SK-N-SH treated with all-trans-retinoic acid at 6 μM for 48 hours (cell line): ENCODE measurements at places on chromosomes 7 and 10.

DNA sequence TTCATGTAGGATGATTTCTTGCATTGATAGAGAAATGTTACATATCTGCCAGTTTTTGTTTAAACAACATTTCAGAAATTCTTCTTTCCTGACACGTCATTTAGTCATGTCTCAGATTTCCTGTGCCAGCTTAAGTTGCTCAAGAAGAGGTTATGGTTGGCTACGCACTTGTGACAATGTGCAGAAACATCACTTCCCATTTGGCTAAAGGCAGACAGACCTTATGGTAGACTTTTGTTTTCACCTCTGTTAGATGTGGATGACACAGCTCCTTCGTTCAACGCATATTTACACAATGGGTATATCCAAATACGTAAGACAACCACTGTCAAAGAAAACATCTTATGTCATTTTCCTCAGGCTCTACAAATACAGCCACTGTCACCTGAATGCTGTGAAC is 125.8 kb downstream of the DOCK4 start:
- ATAC-seq, result peak; percentile 99

- ATAC-seq, result no peak
These were observed 50.2 kb downstream of the MTURN start for GRCh38 chr7:30184791-30185487.

DNA sequence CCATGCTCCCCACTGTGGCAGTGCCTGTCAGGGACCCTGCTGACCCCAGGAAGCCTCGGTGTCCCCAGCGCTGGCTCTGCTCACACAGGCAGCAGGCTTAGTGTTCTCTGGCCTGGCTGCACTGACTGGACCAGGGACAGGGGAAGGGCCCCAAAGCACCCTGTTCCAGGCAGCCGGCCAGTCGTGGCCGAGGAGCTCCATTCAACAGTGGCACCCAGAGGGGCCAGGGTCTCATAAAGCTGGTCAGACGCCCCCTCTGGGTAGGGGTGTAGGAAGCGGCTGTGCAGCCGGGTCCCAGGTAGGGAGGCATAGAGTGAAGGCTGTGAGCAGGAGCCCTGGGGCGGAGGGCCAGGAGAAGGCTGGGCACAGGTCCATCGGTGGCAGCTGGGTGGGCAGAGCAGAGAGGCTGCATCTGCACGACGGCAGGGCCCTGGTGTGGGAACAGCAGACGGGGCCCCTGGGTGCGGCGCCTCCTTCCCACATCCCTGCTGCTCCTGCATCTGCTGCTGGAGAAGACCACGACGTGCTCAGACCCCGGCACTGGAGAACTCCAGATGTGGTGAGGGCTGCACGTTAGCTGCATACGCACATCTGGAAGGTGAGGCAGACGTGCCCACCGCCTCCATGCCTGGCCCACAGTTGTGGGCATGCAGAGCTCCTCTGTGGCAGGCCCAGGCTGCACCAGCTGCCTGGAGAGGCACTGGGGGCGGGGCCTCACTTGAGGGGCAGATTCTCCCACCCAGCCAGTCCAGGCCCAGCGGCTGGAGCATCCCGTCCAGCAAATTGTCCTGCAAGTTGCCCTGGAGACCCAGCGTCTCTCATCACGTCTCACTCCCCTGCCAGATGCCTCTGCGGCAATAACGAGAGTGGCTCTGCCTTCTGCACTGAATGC is 25.1 kb downstream of the MNX1 start:
- no peak for ATAC-seq

- no peak for ATAC-seq
These were observed 40.1 kb upstream of the ZNF273 start for GRCh38 chr7:64863021-64863420.

GRCh38 chr7:31744294-31744874 is 57.4 kb downstream of the PPP1R17 start:
- peak; percentile 97 for ATAC-seq

- no peak for ATAC-seq
These were observed 297.2 kb upstream of the VSTM2A start for GRCh38 chr7:54245020-54245419.

DNA sequence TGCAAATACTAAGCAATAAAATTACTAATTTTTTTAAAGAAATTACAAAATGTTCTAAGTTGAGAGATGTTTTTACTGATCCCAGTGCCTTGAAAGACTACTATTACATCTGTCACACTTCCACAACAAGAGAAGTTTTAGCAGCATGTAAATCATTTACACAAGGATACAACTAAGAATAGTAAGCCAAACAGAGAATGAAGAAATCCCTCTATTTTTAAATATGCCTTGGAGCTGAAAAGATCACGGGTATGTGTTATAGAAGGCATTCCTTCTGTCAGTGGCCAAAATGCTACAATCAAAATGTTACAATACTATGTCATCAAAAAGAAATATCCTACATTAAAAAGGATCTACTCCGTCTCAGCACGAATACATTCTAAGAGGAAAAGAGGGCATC is 52.6 kb downstream of the LARP4B start:
- ATAC-seq, result no peak

GRCh38 chr7:21580073-21580521 is 37.3 kb downstream of the DNAH11 start:
- no peak for ATAC-seq

- ATAC-seq, result no peak
These were observed 7.6 kb upstream of the FAM180A start for GRCh38 chr7:135756191-135756590.

GRCh38 chr7:71793251-71793650 is 618.9 kb downstream of the CALN1 start:
- no peak for ATAC-seq

DNA sequence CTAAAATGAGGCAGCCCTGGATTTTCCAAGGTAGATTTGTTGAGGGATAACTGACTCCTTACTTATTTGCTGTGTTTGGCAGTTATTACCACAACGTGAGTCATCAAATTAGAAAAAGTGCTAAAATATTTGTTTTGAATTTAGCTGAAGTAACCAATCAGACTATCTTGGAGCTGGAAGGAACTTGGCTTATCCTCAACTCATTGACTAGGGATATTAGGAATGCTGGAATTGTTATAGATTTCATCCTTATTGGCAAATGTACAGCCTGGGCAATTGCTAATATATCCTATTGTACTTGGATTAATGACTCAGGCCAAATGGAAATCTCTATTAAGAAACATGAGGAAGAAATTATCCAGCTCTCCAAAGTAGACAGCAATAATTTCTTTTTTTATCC is 1189.0 kb upstream of the LRRN3 start:
- ATAC-seq, result no peak

DNA sequence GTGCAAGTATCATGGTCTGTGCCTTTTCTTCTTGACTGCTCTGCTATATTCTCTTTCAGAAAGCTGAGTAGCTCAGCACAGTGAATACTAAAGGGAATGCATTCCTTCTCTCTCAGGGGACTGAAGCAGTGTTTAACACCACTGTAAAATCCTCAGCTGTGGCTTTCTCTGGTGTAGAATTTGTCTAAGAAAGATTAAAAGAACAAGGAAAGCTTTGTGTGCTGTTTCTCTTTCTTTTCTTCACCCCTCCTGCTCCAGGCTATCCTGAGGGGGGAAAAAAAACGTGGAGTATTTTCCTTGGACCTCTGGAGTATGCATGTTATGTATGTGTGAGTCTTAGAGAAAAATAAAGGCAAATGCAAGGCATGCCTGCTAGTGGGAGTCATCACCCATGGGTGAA is 383.9 kb downstream of the AUTS2 start:
- peak; percentile 38; the same call in 2 of the 3 replicates for ATAC-seq

DNA sequence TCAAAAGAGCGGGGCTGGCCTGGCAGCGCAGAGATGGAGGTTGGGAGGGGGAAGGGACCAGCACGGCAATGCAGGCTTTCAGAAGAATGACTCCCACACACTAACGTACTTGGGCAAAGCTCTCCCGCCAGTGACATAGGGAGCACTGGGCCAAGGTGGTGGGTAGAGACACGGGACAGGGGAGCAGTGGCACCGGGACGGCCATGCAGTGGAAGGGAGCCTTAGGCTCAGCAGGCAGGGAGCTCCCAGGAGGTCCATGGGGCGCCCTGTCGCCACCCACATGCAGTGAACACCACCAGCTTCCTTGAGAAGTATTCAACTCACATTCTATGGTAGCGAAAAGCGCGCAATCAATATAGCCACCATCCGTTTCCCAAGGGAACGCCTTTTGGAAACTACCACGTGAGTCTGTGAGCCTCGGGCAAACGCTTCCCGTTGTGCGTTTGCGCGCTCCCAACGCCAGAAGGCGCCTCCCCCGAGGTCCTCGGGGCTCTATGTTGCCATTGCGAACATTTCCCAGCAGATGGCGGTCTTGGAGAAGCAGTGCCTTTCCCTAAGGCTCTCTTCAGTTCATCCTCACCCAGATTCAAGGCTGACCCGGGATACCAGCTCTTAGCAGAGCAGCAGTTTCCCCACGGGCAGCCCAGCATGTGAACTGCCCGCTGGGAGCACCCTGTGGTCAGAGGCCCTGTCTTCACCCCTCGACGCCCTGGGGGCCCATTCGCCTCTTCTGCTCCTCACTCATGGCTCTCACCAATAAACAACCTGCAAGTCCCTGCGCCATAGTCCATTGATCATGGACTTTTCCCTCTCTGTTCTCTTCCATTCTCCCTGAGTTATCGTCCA is 16.4 kb upstream of the OPALIN start:
- ATAC-seq, result peak; percentile 98

DNA sequence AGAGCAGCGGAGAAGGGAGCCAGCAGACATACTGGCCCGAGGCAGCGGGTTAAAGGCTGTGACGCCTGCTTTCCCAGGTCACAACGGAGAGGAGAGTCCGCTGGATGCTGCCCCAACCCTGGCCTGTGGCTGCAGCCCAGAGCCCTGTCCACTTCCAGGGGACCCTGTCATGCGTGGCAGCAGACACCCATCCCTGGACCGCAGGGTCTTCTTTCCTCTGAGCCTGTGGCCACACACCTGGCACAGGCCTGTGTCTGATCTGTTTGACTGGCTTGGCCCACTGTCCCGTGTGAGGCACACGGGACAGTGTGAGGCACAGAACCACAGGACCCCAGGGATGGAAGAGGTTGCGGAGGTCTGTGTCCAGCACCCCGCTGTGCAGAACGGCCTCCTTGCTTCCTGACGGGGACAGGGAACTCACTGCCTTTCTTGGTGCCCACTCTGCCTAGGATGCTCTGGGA is 42.4 kb downstream of the INSIG1 start:
- ATAC-seq, result no peak

GRCh38 chr7:33748793-33749192 is 156.5 kb upstream of the BMPER start:
- ATAC-seq, result no peak

- ATAC-seq, result no peak
These were observed 72.9 kb downstream of the SP8 start for GRCh38 chr7:20713792-20714191.

DNA sequence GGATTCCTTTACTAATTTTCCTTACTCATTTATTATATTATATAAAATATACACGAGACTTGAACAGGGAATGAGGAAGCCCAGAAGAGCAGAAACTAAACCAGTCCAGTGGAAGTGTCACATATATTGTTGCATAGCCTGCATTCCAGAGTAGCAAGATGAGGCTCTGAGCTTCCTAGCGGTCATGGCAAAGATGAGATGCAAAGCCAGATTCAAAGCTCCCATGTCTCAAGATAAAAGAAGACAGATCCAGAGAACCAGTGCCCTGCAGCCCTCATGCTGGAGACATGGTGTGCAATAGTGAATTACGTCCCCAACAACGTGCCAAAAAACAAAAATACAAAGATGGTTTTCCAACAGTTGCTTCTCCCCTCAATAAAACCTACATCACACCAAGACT is 59.7 kb downstream of the COBL start:
- ATAC-seq, result no peak
